ENCODE measurements at places on chromosomes 13 and 19. TPM values are rescaled to one million over a fixed set of nuclear protein-coding genes. Genes with fewer than 3 reads are reported as not detected.

The SPINT2 gene
- total RNA-seq: 353 TPM

The GET3 gene
- 98.3 TPM for total RNA-seq

The MAST1 gene
- total RNA-seq: 1.9 TPM

The CYP2F1 gene
- not detected for total RNA-seq

The CDX2 gene
- total RNA-seq: 1.1 TPM

The FUT1 gene
- 0.06 TPM for total RNA-seq

The C19orf73 gene
- total RNA-seq: 2.1 TPM

The CASP14 gene
- total RNA-seq: not detected

The COMP gene
- not detected for total RNA-seq

The ZNF507 gene
- 19.0 TPM for total RNA-seq

The LGALS14 gene
- not detected for total RNA-seq
